RCC 7860 (cell line): ENCODE measurements at places on chromosomes 7 and 10.
A peak's percentile ranks its signal among the peaks of the same experiment; 100 is the strongest.

DNA sequence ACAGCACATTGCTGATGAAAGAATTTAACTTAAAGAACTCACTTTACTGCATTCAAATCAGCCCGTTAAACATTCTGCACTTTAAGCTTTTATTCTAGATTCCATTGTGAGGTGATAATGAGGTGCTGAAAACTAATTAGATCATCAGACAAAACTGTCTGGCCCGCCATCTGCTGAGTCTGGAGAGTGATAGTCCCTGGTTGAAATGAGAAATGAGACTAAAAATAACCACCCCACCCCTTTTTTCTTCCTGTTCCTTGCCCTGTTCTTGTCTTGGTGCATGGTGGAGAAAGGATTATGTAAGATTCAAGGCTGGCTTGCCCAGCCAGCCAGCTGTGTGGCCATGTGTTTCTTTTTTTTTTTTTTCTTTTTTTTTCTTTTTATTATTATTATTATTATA lies 277.0 kb upstream of the COBL start:
- no peak for DNase-seq

DNA sequence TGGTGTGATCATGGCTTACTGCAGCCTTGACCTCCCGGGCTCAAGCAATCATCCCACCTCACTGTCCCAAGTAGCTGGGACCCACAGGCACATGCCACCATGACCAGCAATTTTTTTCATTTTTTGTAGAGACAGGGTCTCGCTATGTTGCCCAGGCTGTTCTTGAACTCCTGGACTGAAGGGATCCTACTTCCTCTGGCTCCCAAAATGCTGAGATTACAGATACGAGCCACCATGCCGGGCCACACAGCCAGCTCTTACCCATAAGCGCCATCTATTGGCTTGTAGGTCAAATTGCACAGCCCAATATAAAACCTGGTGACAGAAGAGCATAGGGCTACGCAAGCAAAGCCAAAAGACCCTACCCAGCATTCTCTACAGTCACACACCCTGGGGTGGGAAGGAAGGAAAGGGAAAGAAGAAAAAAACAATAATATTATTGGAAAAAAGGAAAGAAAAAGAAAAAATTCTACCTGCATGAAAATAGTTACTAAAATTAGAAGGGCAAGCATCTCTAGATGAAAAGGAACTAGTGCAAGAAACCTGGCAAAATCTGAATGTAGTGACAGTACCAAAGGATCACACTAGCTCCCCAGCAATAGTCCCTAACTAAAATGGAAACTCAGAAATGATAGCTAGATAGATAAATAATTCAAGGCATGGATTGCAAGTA lies 29.4 kb upstream of the AMPH start:
- DNase-seq, result peak; percentile 49

DNA sequence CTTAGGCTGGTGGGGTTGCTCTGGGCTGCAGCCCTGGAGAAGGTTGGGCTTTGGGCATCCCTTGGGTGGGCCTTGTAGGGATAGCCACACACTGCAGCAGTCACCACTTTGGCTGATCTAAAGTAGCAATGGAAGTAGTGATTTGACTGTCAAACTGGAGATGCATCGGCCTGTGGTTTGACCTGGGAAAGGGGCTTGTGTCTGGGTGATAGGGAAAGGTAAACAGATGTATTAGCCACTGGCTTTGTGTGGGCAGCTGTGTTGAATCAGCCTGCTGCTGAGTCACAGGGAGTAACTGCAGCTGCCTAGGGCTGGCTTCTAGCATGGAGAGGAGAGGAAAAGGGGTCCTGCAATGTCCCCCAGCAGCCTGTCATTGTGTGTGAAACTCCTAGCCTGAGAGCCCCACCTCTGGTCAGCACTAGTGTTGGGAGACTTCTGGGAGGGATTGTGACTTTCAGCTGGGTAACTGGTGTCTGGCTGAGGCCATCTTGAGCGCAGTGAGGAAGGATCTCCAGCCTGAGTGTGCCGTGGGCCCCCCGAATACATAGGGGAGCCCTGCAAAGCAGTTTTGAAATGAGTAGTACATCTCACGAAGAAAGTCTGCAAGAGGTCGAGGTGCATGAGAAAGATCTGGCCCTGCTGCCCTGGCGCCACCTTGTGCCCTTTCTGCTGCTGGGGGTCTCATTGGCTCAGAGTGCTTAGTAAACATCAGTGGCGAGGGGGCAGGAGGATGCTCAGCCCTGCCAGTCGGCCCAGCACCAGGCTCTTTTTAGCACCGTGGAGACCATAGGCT lies 117.3 kb downstream of the FANK1 start:
- DNase-seq, result peak; percentile 95

DNA sequence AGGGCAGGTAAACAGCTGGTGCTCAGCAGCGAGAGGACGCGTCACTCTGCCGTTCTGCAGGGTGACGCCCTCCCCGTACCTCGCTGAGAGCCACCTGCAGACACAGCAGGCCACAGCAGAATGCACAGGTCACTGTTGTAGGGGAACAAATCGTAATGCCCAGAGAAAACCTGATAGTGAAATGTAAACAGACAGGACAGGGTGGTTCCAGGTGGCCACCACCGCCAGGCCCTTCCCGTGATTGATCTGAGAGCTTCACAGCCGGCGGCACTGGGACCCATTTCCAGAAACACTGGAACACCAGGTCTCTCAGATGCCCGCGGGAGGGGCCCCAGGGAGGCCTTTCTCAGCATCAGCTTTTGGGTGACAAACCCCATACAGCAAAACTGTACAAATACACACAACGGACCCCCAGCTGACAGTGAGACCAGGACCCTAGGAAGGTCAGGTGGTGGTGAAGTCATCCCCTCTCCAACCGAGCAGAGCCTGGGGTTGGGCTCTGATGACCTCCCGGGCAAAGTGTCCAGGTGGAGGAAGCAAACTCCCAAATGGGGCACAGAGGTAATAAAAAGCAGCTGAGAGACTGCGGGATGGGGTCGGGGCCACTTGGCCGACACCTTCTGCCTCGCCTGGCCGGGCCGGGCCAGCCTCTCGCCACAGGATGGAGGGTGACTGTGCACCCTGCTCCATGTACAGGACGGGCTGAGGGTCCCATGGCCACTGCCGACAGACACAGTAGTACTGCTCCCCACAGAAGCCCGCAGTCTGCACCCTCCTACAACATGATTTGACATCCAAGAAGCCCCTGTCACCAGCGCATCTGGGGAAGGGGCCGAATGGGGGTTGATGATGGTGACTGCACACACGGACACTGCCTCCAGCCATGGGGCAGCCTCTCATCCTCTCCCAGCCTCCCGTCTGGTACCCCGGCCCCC lies 4.6 kb downstream of the BHLHA15 start:
- DNase-seq, result no peak

GRCh38 chr10:21172930-21173801 lies 276.1 kb upstream of the NEBL start:
- peak; percentile 22 for DNase-seq

GRCh38 chr7:98203261-98203963 lies 7.8 kb upstream of the BHLHA15 start:
- no peak for DNase-seq

- no peak for DNase-seq
Observed at GRCh38 chr7:148368562-148368961, 222.0 kb upstream of the C7orf33 start.

- DNase-seq, result no peak
Observed at GRCh38 chr7:148155826-148156225, 434.7 kb upstream of the C7orf33 start.

GRCh38 chr10:14601872-14602725 lies 172.6 kb downstream of the FAM107B start:
- DNase-seq, result peak; percentile 94

- no peak for DNase-seq
Observed at GRCh38 chr10:84783386-84783785, 455.0 kb downstream of the CCSER2 start.

DNA sequence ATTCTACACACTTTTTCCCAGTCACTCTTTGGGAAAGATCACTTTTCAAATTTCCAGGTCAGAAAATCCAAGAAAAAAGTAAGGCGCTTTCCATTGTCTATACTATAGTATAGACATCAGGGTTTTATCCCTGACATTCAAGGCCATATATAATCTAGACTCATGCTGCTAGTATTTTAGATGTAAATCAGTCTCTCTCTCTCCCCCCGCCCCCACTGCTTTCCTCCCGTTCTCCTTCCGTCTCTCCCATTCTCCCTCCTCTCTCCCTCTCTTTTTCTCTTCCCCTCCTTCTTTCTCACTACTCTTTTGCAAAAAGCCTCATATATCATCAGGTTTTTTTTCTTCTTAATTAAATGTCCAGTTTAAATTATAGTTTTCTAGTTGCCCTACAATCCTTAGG lies 154.8 kb downstream of the PHF14 start:
- DNase-seq, result no peak

GRCh38 chr7:150912427-150912826 lies 60.1 kb downstream of the AOC1 start:
- DNase-seq, result no peak
